Fibroblast of the aortic adventitia (primary cell): ENCODE measurements at places on chromosomes 4 and X. TPM values are rescaled to one million over a fixed set of nuclear protein-coding genes. Genes with fewer than 3 reads are reported as not detected.
A peak's percentile ranks its signal among the peaks of the same experiment; 100 is the strongest.

- DNase-seq: no peak
Observed at GRCh38 chr4:39051492-39051891, 10.5 kb upstream of the KLHL5 start.

- DNase-seq: peak; percentile 63
Observed at GRCh38 chr4:82739287-82740190, 59.1 kb downstream of the SCD5 start.

The H2BW2 gene
- total RNA-seq: not detected in 2 replicates

DNA sequence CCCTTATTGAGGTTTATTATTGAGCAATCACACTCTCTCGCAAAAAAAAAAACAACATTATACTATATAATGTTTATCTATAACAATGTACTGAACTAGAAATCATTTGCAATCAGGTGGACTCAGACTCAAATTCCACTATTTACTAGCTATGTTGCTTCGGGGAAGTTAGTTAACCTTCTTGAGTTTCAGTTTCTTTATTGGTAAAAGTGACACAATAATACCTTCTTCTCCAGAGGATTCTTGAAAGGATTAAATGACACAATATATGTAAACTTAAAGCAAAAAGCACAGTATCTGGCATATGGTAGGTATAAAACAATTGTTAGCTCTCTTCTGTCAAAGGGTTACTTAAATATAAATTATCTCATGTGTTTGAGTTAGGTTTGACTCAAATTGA, 31.5 kb upstream of the HDAC8 start:
- DNase-seq: no peak

GRCh38 chr4:138404801-138405200, 162.7 kb upstream of the SLC7A11 start:
- no peak for DNase-seq

DNA sequence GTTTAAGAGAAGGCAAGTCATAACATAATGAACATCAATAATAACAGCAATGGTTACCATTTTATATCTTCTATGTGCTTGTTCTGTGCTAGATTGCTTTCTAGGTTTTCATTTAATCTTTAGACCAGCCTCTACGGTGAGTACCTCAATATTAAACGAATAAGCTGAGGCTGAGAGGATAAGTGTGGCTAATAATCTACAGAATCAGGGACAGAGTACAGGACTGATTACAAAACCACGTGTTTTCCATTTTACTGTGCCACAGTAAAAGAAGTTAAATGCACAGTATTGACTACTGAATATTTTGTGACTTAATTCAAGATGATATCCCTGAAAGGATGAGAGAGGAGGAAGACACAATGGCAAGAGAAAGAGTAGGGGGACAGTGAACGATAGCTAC, 56.3 kb downstream of the HUWE1 start:
- DNase-seq: no peak

DNA sequence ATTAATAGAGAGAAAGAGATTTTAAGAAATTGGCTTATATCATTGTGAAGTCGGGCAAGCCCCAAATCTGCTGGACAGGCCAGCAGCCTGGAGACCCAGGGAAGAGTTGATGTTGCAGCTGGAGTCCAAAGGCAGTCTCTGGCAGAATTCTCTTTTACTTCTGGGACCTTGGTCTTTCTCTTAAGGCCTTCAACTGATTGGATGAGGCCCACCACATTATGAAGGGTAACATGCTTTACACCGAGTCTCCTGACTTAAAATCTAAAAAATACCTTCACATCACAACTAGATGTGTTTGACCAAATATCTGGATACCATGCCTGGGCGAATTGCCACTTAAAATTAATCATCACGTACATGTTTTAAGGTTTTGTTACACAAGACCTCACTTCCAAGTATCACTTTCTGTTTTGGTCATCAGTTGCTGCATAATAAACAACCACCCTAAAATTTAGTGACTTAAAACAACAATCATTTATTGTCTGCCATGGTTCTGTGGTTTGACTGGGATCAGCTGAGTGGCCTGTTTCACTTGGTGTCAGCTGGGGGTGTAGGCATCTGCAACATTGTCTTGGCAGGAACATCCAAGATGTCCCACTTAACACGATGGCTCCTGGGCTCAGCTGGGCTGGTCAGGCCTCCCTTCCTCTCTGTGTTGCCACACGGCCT, 3.4 kb downstream of the CD38 start:
- DNase-seq: no peak

The DSPP gene
- total RNA-seq: not detected in 2 replicates

DNA sequence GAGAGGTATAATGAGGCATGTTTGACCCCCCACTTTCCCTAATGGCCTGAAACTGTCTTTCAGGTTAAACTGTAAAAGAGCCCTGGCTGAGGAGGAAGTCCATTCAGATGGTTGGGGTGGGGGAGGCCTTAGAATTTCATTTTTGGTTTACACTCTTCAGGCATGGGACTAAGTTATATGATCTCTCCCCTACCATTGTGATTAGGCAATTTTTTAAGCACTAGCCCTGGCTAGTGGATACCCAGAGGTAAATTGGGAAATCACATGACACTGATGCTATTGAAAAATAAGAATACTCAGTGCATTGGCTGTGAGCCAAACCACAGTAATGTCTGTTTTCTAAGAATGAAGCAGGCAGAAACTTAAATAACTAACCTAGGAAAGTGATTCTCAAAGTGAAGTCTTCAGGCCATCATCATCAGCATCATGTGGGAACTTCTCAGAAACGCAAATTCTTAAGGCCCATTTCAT, 149.7 kb downstream of the RRAGB start:
- peak; percentile 36 for DNase-seq

- no peak for DNase-seq
Observed at GRCh38 chrX:155896512-155896911, 15.4 kb downstream of the VAMP7 start.

The FGA gene
- not detected in 2 replicates for total RNA-seq

- DNase-seq: peak; percentile 43
Observed at GRCh38 chrX:154019633-154020528, at the start of gene IRAK1. TSS of gene IRAK1 (minus strand) at chrX:154019902. CDS start at chrX:154019812, 90 bp downstream.

DNA sequence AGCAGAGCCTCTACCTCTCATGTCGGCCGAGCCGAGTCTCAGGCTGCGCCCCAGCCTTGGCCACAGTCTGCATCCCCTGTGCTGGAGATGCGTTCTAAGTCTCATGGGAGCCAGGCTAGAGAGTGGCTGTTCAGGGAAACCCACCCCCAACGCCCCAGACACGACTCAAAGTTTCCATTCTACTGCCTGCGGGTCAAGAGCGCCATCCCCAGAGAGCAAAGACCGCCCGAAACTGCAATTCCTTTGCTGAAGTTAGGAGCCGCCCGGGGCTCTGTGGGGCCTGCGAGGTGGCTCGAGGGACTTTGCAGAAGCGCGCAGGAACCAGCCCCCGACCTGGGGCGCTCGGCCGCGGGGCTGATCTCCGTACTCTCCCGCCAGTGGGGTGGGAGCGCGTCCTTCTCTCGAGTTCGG, 10.0 kb upstream of the ELF4 start:
- DNase-seq: no peak

- DNase-seq: no peak
Observed at GRCh38 chr4:176464748-176465147, 145.0 kb downstream of the SPCS3 start.

The CFP gene
- 0.18 TPM in 1 of 2 replicates, not detected in the other for total RNA-seq

GRCh38 chr4:153573221-153573620, 107.1 kb downstream of the TMEM131L start:
- DNase-seq: no peak

- DNase-seq: no peak
Observed at GRCh38 chrX:80799584-80799983, 10.1 kb downstream of the BRWD3 start.

The FATE1 gene
- total RNA-seq: not detected in 2 replicates

The TEX13D gene
- 0.09 TPM in 1 of 2 replicates, not detected in the other for total RNA-seq

GRCh38 chr4:73347497-73347896, 56.6 kb upstream of the ALB start:
- no peak for DNase-seq

DNA sequence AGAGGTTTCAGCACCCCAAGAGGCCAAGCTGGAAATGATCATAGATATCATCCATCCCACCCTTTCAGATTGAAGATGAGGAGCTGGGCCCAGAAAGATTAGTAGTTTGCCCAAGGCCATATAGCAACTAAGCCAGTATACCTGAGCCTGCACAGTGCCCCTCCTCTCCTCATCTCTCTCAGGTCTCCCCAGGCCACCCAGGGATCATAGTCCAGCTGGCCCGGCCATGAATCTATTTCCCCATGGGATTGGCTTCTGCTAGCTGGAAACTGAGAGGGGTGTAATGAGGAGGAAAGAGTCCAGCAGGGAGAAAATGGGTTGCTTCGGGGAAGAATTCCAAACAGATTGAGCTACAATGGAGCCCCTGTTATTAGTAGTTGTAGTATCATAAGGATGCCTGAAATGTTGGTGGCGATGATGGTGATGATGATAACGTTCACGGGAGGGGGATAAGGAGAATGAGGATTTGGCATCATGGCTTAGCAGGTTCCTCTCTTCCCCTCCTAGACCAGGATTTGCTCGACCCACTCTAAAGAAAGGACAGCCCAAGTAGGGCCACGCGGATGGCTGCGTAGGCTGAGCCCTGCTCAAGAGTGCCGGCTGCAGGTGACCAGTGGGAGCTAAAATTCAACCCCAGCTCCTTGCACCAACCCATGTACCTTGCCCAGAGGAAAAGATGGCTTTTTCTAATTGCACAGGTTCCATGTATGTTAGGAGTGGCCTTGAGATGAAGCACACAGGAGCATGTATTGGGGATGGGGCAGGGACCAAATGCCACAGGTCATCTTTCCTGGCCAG, 117.8 kb upstream of the PJA1 start:
- DNase-seq: no peak

DNA sequence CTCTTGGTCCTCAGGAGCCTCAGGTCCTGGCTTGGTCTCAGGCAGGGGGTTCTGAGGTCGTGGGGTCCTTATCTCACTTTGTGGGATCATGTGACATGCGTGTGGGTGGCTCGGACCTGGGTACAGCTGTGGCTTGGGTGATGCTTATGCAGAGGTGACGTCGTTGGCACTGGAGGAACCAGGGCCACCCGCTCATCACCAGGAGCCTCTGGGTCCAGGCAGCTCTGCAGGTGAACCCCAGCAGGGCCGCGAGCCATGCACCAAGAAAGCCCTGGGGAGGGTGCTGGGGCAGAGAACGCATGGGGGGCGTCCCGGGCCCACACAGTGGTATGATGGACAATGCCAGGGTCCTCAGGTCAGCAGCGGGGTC, 8.7 kb downstream of the ATP5ME start:
- no peak for DNase-seq

The STOX2 gene
- 1.1 and 1.5 TPM in 2 replicates for total RNA-seq

DNA sequence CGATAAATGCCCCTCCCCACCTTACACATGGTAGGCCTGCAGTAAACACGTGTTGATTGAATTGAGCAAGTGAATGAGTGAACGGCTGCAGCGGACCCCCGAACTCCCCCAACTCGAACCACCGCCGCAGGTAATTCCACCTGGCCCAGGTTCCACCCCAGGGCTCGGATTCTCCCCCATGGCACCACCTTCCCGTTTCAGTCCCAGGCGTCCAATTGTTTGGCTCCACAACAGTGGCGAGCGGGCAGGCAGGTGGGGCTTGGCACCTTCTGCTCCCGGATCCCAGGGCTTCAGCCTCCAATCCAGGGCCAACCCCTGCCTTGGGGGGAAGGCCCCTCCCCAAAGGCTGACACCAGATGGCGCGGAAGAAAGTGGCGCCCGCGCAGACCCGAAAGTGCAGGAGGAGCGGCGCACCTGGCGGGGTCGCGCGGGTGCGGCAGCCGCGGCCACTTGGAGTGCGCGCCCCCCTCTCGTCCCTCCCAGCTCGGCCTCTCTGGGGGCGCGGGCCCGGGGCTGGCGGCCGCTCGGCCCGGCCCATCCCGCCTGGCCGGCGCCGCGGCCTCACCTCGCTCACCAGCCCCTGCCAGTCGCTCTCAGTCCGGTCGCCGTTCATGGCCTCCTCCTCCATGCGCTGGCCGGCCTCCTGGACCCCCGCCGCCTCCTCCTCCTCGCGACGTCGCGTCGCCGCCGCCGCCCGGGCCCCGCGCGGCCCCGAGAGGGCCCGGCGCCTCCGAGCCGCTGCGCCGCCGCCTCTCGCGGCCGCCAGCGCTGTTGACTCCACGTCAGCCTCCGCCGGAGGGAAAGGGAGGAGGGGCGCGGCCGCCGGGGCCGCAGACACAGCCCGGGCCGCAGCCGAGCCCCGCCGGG, at the start of gene CCDC149:
Gene CCDC149, minus strand, starts transcription at position 791 of the 867 bp plus-strand sequence. Its CDS starts 178 bp downstream, at position 613.
- peak; percentile 50 for DNase-seq

The GAB3 gene
- 1.2 and 4.2 TPM in 2 replicates for total RNA-seq

DNA sequence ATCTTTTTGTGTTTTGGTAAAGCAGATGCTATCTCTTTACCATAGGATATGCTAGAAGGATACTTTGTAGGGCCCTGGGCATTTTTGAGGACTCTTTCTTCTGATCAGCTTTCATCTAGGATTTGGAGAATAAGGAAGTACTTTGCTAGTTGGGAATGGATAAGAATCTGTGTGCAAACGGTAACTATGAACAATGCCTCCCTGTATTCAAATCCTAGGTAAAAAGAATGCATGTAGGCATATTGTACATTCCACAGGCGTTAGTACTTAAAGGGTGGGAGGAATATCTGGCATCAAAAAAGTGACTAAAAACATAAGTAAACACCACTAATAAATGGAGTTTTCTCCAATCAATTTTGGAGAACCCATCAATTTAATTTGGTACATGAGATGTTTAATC, 59.7 kb downstream of the SH3BGRL start:
- DNase-seq: peak; percentile 34

The APLN gene
- total RNA-seq: 0.54 and 3.8 TPM in 2 replicates

DNA sequence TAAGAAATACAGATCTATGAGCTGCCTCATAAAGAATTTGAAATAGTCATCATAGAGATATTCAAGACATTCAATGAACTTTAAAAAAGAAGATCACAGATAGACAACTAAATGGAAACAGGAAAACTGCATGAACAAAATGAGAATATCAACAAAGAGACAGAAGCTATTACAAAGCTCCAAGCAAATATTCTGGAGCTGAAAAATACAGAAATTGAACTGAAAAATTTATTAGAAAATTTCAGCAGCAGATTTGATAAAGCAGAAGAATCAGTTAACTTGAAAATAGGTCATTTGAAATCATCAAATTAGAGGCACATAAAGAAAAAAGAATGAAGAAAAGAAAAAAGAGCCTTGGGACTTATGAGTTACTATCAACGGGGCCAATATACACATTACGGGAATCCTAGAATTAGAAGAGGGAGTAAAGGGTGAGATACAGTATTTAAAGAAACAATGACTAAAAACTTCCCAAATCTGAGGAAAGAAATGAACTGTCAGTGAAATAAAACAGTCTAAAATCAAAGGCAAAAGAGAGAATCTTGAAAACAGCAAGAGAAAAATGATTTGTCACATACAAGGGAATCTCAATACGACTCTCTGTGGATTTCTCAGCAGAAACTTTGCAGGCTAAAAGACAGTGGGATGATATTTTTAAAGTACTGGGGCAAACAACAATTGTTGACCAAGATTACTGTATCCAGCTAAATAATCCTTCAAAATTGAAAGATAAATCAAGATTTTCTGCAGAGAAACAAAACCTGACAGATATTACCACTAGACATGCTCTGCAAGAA, 641.6 kb downstream of the ANKRD50 start:
- no peak for DNase-seq
